ENCODE measurements at places on chromosomes 1 and 21.
A peak's percentile ranks its signal among the peaks of the same experiment; 100 is the strongest.

- peak; percentile 94 for DNase-seq
Observed at GRCh38 chr1:213568929-213569815, 418.6 kb upstream of the PROX1 start.

GRCh38 chr1:15413563-15414444, 4.1 kb downstream of the EFHD2 start:
- DNase-seq, result no peak

DNA sequence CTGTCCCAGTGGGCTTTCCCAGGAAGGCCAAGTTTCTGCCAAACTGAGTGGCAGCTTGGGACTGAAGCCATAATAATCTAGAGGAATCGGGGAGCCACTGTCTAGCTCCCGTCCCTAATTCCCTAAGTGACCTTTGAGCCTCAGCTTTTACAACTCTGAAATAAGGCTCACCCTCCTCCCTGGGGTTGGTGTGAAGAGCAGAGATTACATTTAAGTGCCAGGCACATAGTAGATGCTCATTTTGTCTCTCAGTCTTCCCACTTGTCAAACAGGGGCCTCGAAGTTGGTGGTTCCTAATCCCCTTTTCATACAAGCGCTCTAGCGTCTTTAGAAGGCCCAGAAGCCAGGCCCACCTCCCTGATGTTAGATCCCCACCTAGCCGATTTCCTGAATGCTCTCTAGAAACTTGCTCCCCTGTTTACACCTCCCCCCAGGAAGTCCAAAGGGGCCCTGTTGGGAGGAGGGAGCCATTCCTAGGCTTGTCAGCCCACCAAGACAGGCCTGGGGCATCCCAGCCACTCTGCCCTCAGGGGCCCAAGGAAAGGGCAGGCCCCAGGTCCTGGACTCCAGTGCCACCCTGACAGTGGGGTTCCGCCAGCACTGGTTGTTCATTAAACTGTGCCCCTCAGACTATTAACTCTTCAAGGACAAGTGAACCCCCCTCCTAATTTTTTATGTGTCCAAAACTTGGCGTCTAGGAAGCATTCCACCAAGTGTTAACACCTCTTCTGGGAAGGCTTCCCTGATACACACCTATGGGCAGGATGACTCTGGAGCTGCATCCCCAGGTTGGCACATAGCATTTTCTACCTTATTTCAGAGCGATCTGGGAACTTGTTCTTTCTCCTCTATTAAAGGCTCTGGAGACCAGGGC, 49.3 kb upstream of the ECE1 start:
- no peak for DNase-seq

GRCh38 chr1:183029591-183030000, 6.4 kb downstream of the LAMC1 start:
- no peak for DNase-seq

GRCh38 chr1:59323879-59324278, 27.0 kb downstream of the FGGY start:
- no peak for DNase-seq

- DNase-seq, result no peak
Observed at GRCh38 chr1:80003250-80003649, 996.7 kb upstream of the ADGRL4 start.

- no peak for DNase-seq
Observed at GRCh38 chr21:35503671-35504070, 454.6 kb upstream of the RUNX1 start.

GRCh38 chr1:228434689-228435088, 18.0 kb upstream of the TRIM17 start:
- no peak for DNase-seq

GRCh38 chr1:43460988-43461693, 7.4 kb upstream of the HYI start:
- DNase-seq, result no peak

GRCh38 chr1:21773585-21773984, 9.4 kb downstream of the USP48 start:
- no peak for DNase-seq

GRCh38 chr1:172882791-172883386, 167.9 kb downstream of the TNFSF18 start:
- no peak for DNase-seq

DNA sequence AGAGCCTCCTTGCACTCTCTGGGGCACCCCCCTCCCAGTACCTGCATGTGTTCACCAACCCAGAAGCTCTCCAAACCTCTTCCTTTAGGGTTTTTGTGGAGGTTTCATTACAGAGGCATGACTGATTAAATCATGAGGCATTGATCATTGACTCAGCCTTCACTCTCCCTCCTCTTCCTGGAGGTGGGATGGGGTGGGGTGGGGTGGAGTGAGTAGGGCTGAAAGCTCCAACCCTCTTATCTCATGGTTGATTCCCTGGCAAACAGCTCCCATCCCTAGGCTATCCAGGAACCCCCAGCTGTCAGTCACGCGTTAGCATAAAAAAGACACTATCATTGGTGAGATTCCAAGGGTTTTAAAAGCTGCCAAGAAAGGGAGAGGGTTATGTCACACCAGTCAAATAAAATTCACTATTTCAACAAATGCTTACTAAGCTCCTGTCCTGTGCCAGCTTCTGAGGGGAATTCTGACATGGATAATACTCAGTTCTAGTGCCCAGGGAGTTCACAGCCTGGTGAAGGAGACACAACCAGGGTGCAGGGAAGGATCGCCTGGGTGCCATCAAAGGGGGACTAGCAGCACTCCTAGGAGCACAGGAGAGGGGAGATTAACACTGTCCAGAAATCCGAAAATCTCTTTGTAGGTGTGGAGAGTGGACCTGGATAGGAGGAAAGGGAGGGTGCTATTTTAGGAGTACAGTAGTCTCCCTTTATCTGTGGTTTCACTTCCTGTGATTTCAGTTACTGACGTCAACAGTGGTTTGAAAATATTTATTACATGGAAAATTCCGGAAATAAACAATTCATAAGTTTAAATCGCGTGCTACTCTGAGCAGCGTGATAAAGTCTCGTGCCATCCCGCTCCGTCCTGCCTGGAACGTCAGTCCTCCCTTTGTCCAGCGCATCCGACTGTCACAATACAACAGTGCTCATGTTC, 6.8 kb upstream of the IL24 start:
- DNase-seq, result no peak

DNA sequence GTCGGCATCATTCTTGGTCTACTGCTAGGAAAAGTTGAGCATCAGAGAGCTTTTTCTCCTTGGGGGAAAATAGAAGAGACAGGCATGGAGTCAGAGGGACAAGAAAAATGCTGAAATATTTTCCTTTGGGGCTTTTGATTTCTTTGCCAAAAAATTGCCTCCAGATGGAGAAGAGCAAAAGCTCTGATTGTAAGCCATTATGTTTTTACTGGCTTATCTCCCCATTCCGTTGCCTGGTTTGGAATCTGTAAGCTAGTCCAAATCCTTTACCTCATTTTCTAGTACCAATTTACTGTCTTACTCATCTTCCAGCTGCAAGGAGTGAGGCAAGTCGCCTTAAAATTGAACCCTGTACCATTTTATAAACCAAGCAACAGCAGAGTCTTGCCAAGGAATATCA, 23.3 kb upstream of the NBL1 start:
- no peak for DNase-seq

GRCh38 chr1:5906966-5907365, 85.3 kb downstream of the NPHP4 start:
- no peak for DNase-seq

DNA sequence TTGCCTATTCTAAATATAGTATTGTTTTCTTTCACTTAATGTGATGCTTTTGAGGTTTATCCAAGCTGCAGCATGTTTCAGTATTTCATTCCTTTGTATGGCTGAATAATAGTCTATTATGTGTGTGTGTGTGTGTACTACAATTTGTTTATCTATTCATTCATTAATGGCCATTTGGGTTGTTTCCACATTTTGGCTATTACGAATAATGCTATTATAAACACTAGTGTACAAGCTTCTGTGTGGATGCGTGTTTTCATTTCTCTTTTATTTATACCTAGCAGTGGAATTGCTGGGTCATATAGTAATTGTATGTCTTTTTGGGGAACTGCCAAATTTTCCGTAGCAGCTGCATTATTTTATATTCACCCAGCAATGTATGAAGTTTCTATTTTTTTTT, 15.0 kb upstream of the THEM5 start:
- DNase-seq, result no peak

GRCh38 chr1:235767795-235768194, 98.9 kb downstream of the LYST start:
- no peak for DNase-seq

DNA sequence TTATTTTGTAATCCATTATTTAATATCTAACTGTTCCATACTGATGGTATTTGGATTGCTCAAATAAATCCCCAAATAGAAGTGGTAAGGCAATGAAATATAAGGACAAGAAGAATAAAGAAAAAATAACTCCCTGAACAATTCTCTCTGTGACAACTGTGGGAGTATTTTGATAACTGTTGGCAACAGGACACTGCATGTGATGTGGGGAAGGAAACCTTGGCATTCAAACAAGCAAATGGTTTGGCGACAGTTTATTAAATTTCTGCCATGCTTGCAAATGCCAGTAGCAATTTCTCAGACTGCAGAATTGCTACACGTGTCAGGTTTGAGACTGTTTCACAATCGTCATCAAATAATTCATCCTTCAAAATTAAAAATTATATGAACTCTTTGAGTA, 8.6 kb upstream of the MRPL39 start:
- no peak for DNase-seq

DNA sequence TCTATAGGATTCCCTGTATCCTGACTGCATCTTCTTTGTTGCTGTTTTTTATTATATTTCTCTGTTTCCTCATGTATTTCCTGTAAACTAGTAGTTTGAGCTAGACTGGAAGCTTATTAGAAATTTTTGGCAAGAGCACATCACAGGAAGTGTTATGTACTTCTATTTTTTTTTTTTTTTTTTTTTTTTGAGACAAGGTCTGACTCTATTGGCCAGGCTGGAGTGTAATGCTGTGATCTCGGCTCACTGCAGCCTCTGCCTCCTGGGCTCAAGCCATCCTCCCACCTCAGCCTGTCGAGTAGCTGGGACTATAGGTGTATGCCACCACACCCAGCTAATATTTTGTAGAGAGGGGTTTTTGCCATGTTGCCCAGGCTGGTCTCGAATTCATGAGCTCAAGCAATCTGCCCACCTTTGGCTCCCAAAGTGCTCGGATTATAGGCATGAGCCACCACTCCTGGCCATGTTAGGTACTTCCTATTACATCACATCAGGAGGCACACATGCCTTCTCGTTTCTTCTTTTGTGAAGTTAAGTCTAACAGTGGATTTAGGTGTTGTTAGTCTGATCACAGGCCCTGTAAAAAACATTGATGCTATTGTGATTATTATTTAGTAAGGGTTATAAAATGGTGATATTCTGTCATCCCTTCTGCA, 12.5 kb downstream of the C1orf21 start:
- no peak for DNase-seq

GRCh38 chr21:36395353-36396111, 10.3 kb downstream of the CHAF1B start:
- no peak for DNase-seq

DNA sequence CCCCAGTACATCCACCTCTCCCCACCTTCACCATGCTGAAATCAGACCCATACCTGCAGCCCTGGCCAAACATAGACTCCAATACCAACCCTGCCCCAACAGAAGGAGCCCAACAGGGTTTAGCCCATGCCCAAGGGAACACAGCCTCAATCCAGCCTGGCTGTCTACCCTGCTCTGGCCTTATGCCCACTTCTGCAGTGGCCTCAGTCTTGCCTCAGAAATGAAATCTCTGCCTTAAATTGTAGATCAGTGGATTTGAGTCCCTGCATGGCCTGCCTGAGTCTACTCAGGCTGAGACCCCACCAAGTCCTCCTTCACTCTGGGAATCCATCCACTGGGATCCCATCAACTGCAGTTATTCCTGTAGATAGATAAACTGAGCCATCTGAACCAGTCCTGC, 97.6 kb upstream of the GJB5 start:
- DNase-seq, result no peak

- DNase-seq, result no peak
Observed at GRCh38 chr1:217542837-217543236, 88.1 kb downstream of the GPATCH2 start.

DNA sequence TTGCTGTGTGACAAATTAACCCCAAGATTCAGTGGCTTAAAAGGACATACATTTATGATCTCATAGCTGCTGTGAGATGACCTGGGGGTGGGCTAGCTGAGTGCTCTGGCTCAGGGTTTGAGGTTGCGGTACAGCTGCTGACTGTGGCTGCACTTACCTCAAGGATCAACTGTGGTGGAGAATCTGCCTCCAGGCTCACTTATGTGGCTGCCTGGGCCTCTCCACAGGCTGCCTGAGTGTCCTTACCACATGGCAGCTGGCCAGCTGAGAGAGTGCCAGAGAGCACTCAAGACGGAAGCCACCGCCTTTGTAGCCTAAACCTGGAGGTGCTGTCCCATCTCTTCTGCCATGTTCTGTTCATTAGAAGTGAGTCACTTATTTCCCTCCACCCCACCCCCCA, 5.7 kb downstream of the LRRC71 start:
- DNase-seq, result peak; percentile 75

DNA sequence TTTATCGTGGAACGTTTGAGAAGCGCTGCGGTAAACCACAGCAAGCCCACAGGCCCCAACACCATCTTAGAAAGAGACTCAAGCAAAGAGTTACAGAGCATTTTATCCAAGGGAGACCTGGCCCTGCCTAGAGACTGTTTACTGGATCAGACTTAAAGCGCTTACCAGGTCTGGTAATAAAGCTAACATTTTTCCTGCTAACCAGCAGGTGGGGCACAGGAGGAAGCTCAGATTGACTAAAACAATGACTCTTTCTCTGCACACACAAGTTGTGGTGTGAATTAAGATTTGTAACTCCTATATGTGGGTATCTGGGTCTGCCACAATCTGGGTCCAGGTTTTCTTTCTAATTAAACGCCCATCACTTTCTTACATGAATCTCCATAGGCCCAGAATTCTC, 136.5 kb upstream of the ETS2 start:
- no peak for DNase-seq

DNA sequence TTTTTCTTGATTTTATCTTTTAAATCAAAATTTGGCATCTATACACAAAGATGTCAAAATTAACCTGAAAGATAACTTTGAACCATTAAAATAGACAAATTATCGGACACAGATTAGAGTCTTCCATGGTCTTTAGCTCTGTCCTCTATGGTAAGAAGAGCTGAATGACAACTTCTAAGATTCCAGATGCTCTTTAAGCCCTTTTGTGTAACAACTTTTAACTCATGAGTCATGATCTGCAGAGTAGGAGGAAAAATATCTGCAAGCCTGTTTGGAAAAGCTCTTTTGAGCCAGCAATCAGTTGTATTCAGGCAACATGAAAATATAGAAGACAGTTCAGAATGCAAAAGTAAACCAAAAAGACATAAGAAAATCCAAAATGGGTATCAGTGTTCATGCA, 37.8 kb downstream of the TTC13 start:
- DNase-seq, result no peak

GRCh38 chr1:84301785-84302385, 377 bp downstream of the SAMD13 start:
- DNase-seq, result peak; percentile 32

DNA sequence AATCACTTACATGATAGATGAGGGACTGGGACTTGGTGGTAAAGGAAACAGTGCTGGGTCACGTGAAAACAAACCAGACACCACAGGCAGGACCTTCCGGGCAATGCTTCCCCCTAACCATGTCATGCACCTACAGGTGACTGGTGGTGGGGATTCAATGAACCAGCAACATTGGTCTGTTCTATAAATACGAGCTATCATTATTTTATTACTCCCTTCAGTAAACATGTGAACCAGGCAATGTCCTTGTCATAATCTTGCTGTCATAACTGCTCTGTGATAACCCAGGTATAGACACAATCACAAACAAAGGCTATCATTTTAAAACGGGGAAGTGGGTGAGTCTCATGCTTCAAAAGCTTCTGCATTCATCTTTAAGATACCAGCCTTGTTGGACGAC, 153.4 kb downstream of the CLIC6 start:
- no peak for DNase-seq

GRCh38 chr1:3570066-3570986, 41.0 kb downstream of the MEGF6 start:
- no peak for DNase-seq
